ENCODE measurements at places on chromosomes 5 and 9. TPM values are rescaled to one million over a fixed set of nuclear protein-coding genes. Genes with fewer than 3 reads are reported as not detected.

DNA sequence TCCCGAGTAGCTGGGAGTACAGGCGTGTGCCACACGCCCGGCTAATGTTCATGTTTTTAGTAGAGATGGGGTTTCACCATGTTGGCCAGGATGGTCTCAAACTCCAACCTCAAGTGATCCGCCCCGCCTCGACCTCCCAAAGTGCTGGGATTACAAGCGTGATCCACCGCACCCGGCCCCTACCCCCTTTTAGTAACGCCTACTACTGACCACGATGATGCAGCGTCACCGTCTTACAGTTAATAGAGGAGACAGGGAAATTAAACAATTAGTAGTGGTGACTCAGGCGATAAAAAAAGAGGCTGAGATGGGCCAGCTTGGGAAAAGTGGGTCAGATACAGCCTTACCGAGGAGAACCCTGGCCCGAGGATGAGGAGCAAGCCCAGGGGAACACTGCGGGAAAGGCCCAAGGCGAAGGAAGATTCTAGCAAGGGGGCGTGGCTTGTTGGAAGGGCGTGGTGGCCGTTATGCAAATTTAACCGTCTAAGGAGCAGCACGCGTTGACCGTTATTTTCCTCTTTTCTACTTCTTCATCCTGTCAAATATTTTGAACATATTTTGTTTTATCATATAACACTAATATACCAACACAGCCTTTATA, 1.6 kb upstream of the SETX start:
- DNase-seq = no peak
- peaks cover 8% of the 10 kb centered on the region for H3K36me3 ChIP-seq
- H3K4me3 ChIP-seq = peak overlapping the region; percentile 52
- H3K27me3 ChIP-seq = no peaks in the 10 kb centered on the region
- H3K27ac ChIP-seq = peak overlapping the region; percentile 96
- peaks cover 11% of the 10 kb centered on the region for H3K4me1 ChIP-seq

- DNase-seq = no peak
- H3K4me1 ChIP-seq = no peaks in the 10 kb centered on the region
- H3K36me3 ChIP-seq = no peaks in the 10 kb centered on the region
- no peak overlapping the region for H3K27ac ChIP-seq
- H3K4me3 ChIP-seq = no peak overlapping the region
Observed at GRCh38 chr9:81377320-81377719, 312.0 kb downstream of the TLE1 start.

DNA sequence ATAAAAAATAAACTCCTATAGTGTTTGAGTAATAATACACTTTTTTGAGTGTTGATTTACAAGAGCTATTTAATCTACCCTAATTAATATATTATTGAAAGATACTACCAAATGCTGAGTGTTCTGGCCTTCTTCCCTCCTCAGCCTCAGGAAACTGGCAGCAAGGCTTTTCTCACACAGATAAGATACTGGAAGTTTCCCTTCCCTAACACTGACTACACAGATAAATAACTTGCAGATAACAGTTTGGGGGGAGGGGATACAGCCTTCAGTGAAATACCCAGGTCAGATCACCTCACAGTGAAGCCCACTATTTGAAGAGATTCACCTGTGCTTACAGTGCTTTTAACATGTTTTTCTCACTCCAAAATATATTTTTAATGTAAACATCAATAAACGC, 1.6 kb upstream of the NIPSNAP3A start:
- no peaks in the 10 kb centered on the region for H3K27me3 ChIP-seq
- H3K4me1 ChIP-seq = peaks cover 10% of the 10 kb centered on the region
- no peaks in the 10 kb centered on the region for H3K36me3 ChIP-seq
- H3K27ac ChIP-seq = no peak overlapping the region
- no peak for DNase-seq

DNA sequence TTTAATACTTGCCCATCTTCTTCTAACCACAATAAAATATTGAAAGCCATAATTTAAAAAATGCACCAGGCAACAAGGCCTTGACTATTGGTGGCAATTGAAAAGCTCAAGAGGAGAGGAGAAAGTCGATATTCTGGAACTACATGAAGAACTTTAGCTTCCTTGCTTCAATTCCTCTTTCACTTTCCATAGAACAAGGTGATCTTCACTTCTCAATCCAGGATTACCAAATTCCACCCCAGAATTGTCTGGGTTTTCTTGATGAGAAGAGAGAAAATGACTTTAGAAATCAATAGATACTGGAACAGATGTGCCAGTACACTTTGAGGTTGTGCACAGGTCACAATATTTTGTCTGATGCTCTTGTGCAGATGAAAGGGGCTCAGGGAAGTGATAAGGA, 52.2 kb downstream of the PTCD2 start:
- no peak overlapping the region for H3K27ac ChIP-seq
- no peak overlapping the region for H3K4me3 ChIP-seq
- no peak for DNase-seq
- H3K36me3 ChIP-seq = no peaks in the 10 kb centered on the region
- H3K27me3 ChIP-seq = no peaks in the 10 kb centered on the region
- no peaks in the 10 kb centered on the region for H3K4me1 ChIP-seq

- no peaks in the 10 kb centered on the region for H3K27me3 ChIP-seq
- no peak overlapping the region for H3K27ac ChIP-seq
- DNase-seq = no peak
- no peaks in the 10 kb centered on the region for H3K36me3 ChIP-seq
Observed at GRCh38 chr5:39106322-39106721, 32.1 kb upstream of the RICTOR start.

DNA sequence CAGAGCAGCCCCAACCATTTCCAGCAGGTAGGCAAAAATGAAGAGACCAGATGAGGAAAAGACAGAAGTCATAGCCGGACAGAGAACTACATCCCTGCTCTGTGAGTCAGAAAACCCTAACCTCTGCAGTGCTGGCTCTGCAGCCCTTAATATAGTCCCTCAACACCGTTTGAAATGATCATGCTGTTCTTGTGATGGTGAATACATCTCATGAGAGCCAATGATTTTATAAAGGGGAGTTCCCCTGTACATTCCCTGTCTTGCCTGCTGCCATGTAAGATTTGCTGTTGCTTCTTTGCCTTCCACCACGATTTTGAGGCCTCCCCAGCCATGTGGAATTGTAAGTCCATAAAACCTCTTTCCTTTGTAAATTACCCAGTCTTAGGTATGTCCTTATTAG, 216.8 kb upstream of the RFX3 start:
- no peaks in the 10 kb centered on the region for H3K27me3 ChIP-seq
- H3K4me3 ChIP-seq = no peak overlapping the region
- H3K27ac ChIP-seq = no peak overlapping the region
- H3K4me1 ChIP-seq = peaks cover 6% of the 10 kb centered on the region
- no peaks in the 10 kb centered on the region for H3K36me3 ChIP-seq

DNA sequence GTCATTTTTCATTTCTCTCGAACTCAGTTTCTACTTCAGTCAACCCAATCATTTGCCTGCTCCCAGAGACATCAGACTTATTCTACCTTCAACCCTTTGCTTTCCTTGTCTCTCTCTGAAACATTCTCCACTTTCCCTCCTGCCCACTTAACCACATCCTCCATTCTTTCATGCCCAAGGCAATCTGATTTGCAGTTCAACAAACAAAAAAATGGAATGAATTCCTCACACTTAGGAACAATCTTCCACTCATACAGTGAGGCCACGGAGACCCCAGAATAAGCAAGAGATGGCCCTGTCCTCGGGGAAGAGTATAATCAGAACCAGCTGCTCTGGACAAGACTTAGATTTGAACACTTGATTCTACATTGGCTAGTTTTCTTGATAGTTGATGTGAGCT, 180.5 kb downstream of the RFK start:
- no peaks in the 10 kb centered on the region for H3K4me1 ChIP-seq
- no peak overlapping the region for H3K27ac ChIP-seq
- H3K27me3 ChIP-seq = no peaks in the 10 kb centered on the region

DNA sequence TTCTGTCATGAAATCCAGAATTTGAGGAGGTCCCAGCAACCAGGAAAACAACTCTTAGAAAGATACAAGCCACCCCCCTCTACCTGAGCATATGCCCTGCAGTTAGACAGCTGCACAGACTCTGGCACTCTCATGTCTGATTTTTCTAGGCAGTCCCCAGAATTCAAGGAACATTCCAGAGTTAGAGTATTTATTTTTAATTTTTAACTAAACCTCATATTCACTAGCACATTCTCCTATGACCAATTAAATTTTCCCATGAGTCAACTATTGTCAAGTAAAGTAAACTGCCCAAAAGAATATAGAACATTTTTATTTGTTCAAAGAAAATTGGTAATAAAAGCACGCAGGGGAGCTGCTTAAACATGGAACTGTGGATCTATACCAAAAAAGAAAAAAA, 490.5 kb upstream of the SEMA6A start:
- no peaks in the 10 kb centered on the region for H3K36me3 ChIP-seq
- H3K4me1 ChIP-seq = no peaks in the 10 kb centered on the region
- no peaks in the 10 kb centered on the region for H3K27me3 ChIP-seq
- no peak overlapping the region for H3K4me3 ChIP-seq
- no peak for DNase-seq

GRCh38 chr5:124910354-124911016, 164.0 kb upstream of the ZNF608 start:
- DNase-seq = no peak
- no peak overlapping the region for H3K27ac ChIP-seq
- H3K4me1 ChIP-seq = peaks cover 5% of the 10 kb centered on the region

- no peaks in the 10 kb centered on the region for H3K27me3 ChIP-seq
- no peak for DNase-seq
- H3K4me1 ChIP-seq = no peaks in the 10 kb centered on the region
Observed at GRCh38 chr9:100408546-100409175, 18.3 kb upstream of the MSANTD3 start.

GRCh38 chr9:34891386-34891785, 66.7 kb upstream of the PHF24 start:
- H3K36me3 ChIP-seq = no peaks in the 10 kb centered on the region
- H3K4me3 ChIP-seq = no peak overlapping the region
- no peak for DNase-seq

DNA sequence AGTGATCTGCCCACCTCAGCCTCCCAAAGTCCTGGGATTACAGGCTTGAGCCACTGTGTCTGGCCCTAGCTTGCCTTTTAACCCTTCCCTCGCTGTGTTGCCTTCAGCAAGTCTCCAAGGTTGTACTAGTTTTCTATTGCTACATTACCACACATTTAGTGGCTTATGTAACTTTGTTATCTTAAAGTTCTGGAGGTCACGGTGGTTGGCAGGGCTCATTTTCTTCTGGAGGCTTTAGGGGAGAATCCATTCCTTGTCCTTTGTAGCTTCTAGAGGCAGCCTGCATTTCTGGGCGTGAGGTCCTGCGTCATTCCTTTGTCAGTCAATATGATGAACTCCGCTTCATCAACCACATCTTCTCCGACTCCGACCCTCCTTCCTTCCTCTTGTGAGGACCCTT, 2.9 kb upstream of the PRRC2B start:
- peaks cover 18% of the 10 kb centered on the region for H3K4me1 ChIP-seq
- no peaks in the 10 kb centered on the region for H3K27me3 ChIP-seq
- H3K36me3 ChIP-seq = no peaks in the 10 kb centered on the region
- H3K27ac ChIP-seq = no peak overlapping the region

GRCh38 chr9:81370650-81371049, 318.7 kb downstream of the TLE1 start:
- H3K4me3 ChIP-seq = no peak overlapping the region
- no peaks in the 10 kb centered on the region for H3K4me1 ChIP-seq
- DNase-seq = no peak
- H3K27ac ChIP-seq = no peak overlapping the region

DNA sequence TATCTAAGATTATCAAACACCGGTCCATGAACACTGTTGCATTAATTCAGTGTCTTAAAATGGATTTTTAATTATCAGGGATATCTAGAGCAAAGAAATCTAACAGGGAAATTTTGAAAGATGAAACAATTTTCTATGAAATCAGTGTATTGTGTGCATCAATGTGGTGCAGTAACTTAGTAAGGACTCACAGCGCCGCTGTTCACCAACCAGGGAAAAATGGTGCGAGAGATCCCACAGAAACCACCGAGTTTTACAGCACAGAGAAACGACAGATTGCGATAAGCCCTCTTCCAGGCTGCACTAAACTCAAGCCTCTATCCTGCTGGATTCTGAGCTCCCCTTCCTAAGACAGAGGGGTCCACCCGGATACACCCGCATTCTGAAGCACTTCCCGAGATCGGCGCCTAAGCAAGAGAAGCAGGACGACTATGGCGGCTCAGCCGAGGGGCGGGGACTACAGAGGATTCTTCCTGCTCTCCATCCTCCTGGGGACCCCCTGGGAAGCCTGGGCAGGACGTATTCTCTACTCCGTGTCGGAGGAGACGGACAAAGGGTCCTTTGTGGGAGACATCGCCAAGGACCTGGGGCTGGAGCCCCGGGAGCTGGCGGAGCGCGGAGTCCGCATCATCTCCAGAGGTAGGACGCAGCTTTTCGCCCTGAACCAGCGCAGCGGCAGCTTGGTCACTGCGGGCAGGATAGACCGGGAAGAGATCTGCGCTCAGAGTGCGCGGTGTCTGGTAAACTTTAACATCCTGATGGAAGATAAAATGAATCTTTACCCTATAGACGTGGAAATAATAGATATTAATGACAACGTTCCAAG, at the start of gene PCDHGA7:
Gene PCDHGA7 (plus strand): TSS at position 274 of the 826 bp plus-strand sequence. CDS start 158 bp downstream, at position 432.
- H3K27ac ChIP-seq = no peak within 1 kb of the TSS
- no peaks in the 10 kb centered on the region for H3K4me1 ChIP-seq
- H3K36me3 ChIP-seq = no peaks in the 10 kb centered on the region
- no peak within 1 kb of the TSS for H3K4me3 ChIP-seq
- H3K27me3 ChIP-seq = no peaks in the 10 kb centered on the region

GRCh38 chr9:68947842-68948569, 65.9 kb downstream of the PRKACG start:
- H3K4me1 ChIP-seq = no peaks in the 10 kb centered on the region
- peaks cover 37% of the 10 kb centered on the region for H3K27me3 ChIP-seq
- no peak for DNase-seq
- no peak overlapping the region for H3K4me3 ChIP-seq
- no peak overlapping the region for H3K27ac ChIP-seq

- H3K27ac ChIP-seq = no peak overlapping the region
- H3K36me3 ChIP-seq = no peaks in the 10 kb centered on the region
- DNase-seq = no peak
- no peak overlapping the region for H3K4me3 ChIP-seq
Observed at GRCh38 chr9:18122171-18122570, 351.8 kb upstream of the ADAMTSL1 start.

DNA sequence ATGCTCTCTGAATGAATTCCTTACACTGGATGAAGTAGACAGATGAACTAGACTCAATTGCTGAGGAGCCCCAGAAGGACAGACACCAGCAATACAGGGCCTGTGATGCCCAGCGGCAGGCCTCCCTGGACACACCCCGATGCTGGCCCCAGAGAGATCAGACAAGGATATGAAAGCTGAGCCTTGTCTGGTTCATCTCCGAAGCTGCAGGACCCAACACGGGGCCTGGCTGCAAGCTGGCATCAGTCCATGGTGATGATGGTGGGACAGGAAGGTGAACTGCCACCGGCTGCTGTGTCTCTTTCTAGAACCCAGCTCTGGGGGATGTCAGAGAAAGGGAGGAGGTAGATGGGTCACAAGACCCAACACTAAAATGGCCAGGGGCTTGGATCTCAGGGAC, 104.0 kb upstream of the LMX1B start:
- H3K27me3 ChIP-seq = no peaks in the 10 kb centered on the region
- no peaks in the 10 kb centered on the region for H3K36me3 ChIP-seq
- DNase-seq = no peak
- H3K27ac ChIP-seq = no peak overlapping the region

PCDHB10 gene
- total RNA-seq = not detected

EGFLAM gene
- total RNA-seq = not detected

SPATA31D4 gene
- not detected for total RNA-seq

MCTP1 gene
- total RNA-seq = 0.44 TPM

CHSY3 gene
- 2.3 TPM for total RNA-seq

PCDHGB2 gene
- 0.34 TPM for total RNA-seq

IFNA14 gene
- total RNA-seq = not detected

SPINK13 gene
- total RNA-seq = not detected

FABP6 gene
- total RNA-seq = 8.5 TPM

LCN9 gene
- not detected for total RNA-seq

JAKMIP2 gene
- total RNA-seq = not detected
